Panc1 (cell line): ENCODE measurements at places on chromosomes 7 and 10. TPM values are rescaled to one million over a fixed set of nuclear protein-coding genes. Genes with fewer than 3 reads are reported as not detected.
A peak's percentile ranks its signal among the peaks of the same experiment; 100 is the strongest.

DNA sequence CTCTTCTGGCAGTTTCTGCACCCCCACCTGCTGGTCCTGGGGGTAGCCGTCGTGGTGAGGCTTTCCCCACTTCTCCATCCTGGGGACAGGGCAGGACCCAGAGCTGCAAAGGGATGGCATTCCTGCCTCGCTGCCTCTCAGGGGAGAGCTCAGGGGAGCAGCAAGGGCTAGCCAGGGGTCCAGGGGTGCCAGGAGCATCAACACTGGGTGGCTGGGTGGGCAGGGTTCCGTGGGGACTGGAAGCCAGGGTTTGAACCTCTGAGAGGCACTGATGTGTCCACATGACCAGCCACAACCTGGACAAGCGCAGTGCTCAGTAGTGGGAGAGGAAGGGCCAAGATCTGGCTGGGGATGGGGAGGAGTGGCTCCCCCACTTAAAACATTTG is 5.6 kb downstream of the ABCB8 start:
- peaks cover 4% of the 10 kb centered on the region for H3K4me1 ChIP-seq
- H3K4me3 ChIP-seq, result no peak overlapping the region
- no peaks in the 10 kb centered on the region for H3K27me3 ChIP-seq
- no peaks in the 10 kb centered on the region for H3K36me3 ChIP-seq

- H3K36me3 ChIP-seq, result no peaks in the 10 kb centered on the region
- H3K4me1 ChIP-seq, result peaks cover 2% of the 10 kb centered on the region
- no peak overlapping the region for H3K4me3 ChIP-seq
- no peaks in the 10 kb centered on the region for H3K27me3 ChIP-seq
- no peak overlapping the region for H3K27ac ChIP-seq
Observed at GRCh38 chr10:69089638-69090599, 2.0 kb downstream of the SRGN start.

GRCh38 chr10:17109475-17110207 is 20.0 kb downstream of the CUBN start:
- no peaks in the 10 kb centered on the region for H3K36me3 ChIP-seq
- H3K27me3 ChIP-seq, result no peaks in the 10 kb centered on the region
- H3K4me3 ChIP-seq, result no peak overlapping the region
- H3K27ac ChIP-seq, result peak overlapping the region; percentile 99
- DNase-seq, result no peak

DNA sequence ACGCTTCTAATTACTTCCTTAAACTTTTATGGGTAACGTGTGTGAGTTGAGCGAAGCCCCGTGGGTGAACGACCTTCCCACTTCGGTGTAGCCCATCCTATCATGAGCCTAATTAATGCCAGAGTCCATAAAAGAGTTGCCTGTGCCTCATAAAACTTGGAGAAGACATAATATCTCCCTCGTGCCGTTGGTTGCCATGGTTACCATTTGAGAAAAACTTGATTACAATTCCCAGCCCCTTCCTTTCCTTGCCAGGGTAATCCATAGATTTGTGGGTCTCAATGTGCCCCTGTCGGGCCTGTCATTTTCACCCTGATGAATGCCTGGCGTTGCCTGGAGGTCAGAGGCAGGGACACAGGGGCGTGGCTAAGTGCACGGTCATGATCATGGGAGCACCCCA is 127.1 kb downstream of the GLRX3 start:
- no peak overlapping the region for H3K4me3 ChIP-seq
- no peak overlapping the region for H3K27ac ChIP-seq
- no peaks in the 10 kb centered on the region for H3K4me1 ChIP-seq
- no peaks in the 10 kb centered on the region for H3K36me3 ChIP-seq
- no peak for DNase-seq

DNA sequence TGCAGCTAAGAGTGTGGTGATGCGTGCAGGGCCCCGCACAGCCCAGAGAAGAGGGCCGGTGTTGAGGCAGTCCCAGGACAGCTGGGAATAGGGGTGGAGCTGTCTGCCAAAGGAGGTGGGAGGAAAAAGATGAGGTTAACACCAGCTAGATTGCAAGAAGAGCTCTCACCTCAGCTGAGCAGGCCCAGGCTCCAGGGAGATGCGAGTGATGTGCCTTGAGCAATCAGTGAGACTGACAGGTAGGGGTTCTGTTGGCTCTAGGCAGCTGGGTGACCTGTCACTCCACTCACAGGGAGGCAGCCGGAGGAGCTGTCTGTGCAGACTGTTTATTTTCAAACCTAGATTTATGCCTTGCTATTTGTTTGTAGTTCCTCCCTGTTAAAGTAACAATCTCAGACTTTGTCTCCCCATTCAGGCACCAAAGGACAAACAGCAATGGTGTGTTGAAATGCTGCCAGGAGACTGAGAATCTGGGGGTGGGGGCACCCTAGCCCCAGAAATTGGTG is 205.1 kb upstream of the CXCL12 start:
- H3K4me1 ChIP-seq, result no peaks in the 10 kb centered on the region
- H3K27me3 ChIP-seq, result 0 out of 2 replicates have a peak, but pooled peaks cover 7% of the 10 kb centered on the region
- H3K36me3 ChIP-seq, result no peaks in the 10 kb centered on the region
- DNase-seq, result no peak
- H3K27ac ChIP-seq, result no peak overlapping the region
- no peak overlapping the region for H3K4me3 ChIP-seq

- DNase-seq, result no peak
- H3K4me1 ChIP-seq, result peaks cover 51% of the 10 kb centered on the region
- no peaks in the 10 kb centered on the region for H3K27me3 ChIP-seq
- H3K27ac ChIP-seq, result peak overlapping the region; percentile 96
Observed at GRCh38 chr10:33244354-33244967, 90.0 kb downstream of the NRP1 start.

DNA sequence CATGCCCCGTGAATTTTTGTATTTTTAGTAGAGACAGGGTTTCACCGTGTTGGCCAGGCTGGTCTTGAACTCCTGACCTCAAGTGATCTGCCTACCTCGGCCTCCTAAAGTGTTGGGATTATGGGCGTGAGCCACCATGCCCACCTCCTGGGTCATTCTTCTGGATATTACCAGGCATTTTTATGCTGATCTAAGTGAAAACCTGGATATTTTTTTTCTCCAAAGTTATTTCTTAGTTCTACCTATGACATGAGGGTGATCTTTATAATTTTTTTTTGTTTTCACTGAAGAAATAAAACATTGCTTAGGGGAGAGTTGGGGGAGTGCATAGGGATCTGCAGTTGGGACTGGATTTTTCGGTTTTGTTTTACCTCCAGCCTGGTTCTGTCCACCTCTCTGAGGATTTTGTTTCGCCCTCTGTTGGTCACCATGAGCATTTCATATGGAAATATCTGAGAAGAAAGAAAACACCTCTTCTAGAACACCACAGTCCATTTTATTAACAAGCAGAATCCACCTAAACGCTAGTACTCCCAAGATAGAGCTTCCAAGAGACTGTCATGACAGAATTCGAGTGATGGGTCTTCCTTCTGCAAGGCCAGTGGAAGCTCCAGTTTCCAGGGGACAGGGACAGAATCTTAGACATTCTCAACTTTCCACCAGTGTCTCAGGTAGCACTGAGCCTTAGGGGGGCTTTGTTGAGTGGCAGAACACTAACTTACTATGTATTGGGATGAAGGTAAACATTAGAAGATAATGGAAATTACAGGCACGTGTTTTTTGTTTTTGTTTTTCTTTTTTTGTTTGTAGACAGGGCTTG is 33.4 kb upstream of the AFAP1L2 start:
- H3K27ac ChIP-seq, result peak overlapping the region; percentile 12; the same call in 1 of the 2 replicates
- peak; percentile 15 for DNase-seq
- no peak overlapping the region for H3K4me3 ChIP-seq
- no peaks in the 10 kb centered on the region for H3K4me1 ChIP-seq

DNA sequence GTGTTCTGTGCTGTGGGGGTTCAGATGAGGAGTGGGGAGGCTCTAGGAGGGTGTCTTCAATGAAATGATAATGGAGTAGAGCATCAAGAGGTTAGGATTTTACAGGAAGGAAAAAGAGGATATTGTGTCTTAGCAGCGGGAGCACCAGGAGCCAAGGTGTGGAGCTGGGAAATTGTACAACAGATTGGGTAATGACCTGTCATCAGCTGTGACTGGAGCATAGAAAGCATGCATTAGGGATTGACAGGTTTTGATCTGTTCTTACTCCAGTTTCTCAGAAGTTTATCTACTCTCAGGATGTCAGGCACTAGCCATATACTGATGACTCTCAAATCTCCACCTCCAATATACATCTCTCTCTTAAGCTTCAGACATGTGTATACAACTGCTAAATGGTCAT is 196.9 kb downstream of the ARHGAP12 start:
- H3K4me1 ChIP-seq, result no peaks in the 10 kb centered on the region
- H3K27me3 ChIP-seq, result no peaks in the 10 kb centered on the region
- DNase-seq, result no peak
- no peaks in the 10 kb centered on the region for H3K36me3 ChIP-seq
- H3K4me3 ChIP-seq, result no peak overlapping the region

DNA sequence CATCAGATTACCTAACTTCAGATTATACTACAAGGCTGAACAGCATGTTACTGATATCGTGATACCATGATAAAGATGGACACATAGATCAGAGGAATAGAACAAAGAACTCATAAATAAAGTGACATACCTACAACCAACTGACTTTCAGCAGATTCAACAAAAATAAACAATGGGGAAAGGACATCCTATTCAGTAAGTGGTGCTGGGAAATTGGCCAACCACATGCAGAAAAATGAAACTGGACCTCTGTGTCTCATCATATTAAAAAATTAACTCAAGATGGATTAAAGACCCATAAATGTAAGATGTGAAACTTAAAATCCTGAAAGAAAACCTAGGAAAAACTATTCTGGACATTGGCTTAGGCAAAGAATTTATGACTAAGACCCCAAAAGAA is 158.6 kb downstream of the ZEB1 start:
- H3K27ac ChIP-seq, result no peak overlapping the region
- no peaks in the 10 kb centered on the region for H3K27me3 ChIP-seq
- DNase-seq, result no peak

DNA sequence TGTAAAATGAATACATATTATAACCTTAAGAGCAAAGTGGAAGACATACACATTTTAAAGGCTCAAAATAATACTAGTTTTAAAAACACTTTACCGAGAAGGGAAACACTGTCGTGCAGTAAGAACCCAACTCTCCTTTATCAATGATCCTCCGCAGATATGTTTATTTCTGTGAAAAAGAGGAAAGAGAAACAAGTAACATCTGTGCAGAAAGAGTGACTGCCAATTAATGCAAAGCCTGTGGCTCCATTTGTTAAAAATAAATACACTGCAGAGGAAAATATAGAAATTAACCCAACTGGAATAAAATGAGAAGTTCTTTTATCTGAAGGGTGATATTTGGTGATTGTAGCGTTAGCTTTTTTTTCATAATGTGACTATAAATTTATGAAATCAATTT is 62.7 kb downstream of the HGF start:
- no peaks in the 10 kb centered on the region for H3K27me3 ChIP-seq
- H3K4me3 ChIP-seq, result no peak overlapping the region
- H3K36me3 ChIP-seq, result no peaks in the 10 kb centered on the region
- no peaks in the 10 kb centered on the region for H3K4me1 ChIP-seq
- H3K27ac ChIP-seq, result no peak overlapping the region

DNA sequence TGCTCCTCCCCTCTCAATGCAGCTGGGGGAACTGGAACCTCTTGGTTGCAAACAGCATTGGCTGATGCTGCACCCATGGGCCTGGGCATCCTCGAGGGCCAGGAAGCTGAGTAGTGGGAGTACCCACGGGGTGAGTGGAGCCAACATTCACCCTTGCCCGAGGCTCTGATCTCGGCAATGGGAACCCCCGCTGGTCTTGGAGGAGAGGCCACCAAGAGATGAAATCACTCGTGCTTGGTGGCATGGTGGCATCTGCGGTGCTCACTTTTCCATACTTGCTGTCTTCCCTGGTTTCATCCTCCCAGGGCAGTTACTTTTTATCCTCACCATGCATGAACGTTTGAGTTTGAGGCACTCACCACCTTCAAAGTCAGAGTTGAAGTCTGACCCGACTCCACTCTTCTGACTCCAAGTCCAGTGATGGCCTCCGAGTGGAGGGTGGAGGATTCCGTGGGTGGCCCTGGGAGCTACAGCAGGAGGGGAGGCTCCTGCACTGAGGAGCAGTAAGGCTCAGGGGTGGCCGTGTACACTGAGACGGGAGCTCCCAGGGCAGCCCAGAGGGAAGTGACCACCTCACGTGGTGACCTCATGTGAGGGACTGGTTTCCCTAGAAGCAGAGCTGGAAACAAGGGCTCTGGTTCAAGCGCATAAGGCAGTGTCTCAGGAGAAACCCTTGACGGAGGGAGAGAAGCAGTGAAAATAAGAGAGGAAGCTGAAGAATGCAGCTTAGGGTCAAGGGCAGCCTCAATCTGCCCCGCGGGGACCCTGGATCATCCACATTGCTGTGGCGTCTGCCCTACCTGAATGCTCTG is 349.1 kb downstream of the TCERG1L start:
- no peak overlapping the region for H3K27ac ChIP-seq
- H3K4me3 ChIP-seq, result no peak overlapping the region
- no peaks in the 10 kb centered on the region for H3K36me3 ChIP-seq
- peaks cover 26% of the 10 kb centered on the region for H3K27me3 ChIP-seq

DNA sequence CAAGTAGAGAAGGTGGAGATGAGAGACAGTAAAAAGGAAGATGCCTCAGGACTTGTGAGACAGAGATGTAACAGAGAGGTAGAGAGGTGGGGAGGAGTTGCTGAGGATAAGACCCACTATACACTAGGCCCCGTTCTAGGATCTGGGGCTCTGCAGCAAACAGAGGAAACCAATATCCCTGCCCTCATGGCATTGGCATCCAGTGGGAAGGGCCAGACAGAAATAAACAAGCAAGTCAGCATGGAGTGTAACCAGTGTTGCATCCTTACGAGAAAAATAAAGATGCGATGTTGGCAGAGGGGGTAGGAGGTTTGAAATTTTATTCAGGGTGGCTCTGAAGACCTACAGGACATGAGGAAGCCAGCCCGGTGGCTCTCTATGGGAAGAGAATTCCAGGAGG is 22.0 kb upstream of the EEPD1 start:
- DNase-seq, result no peak
- no peaks in the 10 kb centered on the region for H3K27me3 ChIP-seq
- H3K27ac ChIP-seq, result 0 out of 2 replicates have a peak overlapping the region, but pooled peaks have one; percentile 19
- H3K4me1 ChIP-seq, result peaks cover 25% of the 10 kb centered on the region
- no peak overlapping the region for H3K4me3 ChIP-seq

GRCh38 chr10:3400348-3400747 is 227.8 kb upstream of the PITRM1 start:
- no peaks in the 10 kb centered on the region for H3K36me3 ChIP-seq
- DNase-seq, result no peak
- no peaks in the 10 kb centered on the region for H3K27me3 ChIP-seq
- no peak overlapping the region for H3K27ac ChIP-seq
- H3K4me3 ChIP-seq, result no peak overlapping the region
- no peaks in the 10 kb centered on the region; the same call in 1 of the 2 replicates for H3K4me1 ChIP-seq

The LRRC17 gene
- 0.39 TPM for total RNA-seq

The LRGUK gene
- total RNA-seq, result 0.23 TPM

The BMI1 gene
- total RNA-seq, result 55.1 TPM

The WIPF3 gene
- total RNA-seq, result 2.0 TPM

The DNAH11 gene
- 0.15 TPM for total RNA-seq

The SPDYE1 gene
- total RNA-seq, result not detected

The LRRN3 gene
- 0.15 TPM for total RNA-seq
